ENCODE measurements at places on chromosomes 13 and 19. TPM values are rescaled to one million over a fixed set of nuclear protein-coding genes. Genes with fewer than 3 reads are reported as not detected.

Gene SPTBN4
- 0.08 TPM for total RNA-seq

Gene ZNF571
- total RNA-seq = 3.0 TPM

Gene SIGLEC8
- 2.5 TPM for total RNA-seq

Gene GJB6
- 390 TPM for total RNA-seq

Gene PPM1N
- 3.8 TPM for total RNA-seq
